ENCODE measurements at places on chromosomes 4 and X.

DNA sequence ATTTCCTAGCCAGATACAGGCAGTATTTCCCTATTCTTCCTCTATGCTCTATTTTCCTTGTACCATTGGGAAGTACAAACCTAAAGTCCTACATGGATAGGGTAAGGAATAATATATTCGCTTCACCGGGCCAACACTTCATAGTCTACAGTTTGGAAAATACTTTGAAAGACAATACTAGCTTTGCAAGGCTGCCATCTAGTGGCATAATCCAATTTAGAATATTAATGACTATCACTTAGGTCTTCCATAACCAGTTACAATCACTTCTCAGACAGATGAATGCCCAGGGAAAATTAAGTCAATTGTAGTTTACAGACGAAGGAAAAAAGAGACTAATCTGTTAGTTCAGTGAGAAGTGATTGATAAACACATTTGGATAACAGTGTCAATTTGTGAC, 141.0 kb upstream of the FAM47C start:
- peak; percentile 0 for DNase-seq

DNA sequence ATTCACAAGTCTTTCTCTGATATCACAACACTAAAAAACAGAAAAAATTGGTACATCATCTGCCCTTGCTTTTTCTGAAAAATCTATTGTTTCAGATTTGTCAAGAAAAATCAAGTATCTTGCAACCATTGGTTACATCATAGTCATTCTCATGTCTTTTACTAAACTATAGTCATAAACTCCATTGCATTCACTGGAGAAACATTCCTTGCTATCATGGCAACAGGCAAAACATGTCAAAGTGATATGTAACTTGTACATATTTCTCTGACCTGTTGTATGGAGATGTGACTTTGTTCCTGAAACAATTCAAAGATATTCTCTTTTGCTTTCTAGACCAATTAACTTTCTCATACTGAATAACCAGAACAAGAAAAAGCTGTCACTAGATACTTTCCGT, 121.9 kb upstream of the ANK2 start:
- no peak for DNase-seq

- peak; percentile 64 for DNase-seq
Observed at GRCh38 chr4:86670756-86671155, 76.6 kb downstream of the PTPN13 start.

DNA sequence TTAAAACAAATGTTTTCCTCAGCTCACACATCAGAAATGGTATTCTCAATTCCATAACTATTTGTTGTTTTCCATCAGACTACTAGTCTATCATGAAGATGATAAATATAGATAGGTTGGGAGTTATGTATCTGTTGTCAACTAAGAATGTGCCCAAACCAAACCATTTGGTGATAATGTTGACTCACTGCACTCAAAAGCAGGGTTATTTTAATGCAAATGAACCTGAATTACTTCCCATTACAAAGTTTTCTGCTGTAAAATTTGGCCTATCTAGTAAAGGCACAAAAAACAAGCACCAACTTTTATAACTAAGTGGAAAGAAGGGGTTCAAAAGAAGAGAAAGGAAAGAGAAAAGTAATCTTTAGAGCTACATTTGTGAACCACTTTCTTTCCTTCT, 93.5 kb downstream of the TBCK start:
- DNase-seq, result no peak

GRCh38 chr4:108172231-108172752, 3.6 kb upstream of the LEF1 start:
- no peak for DNase-seq

DNA sequence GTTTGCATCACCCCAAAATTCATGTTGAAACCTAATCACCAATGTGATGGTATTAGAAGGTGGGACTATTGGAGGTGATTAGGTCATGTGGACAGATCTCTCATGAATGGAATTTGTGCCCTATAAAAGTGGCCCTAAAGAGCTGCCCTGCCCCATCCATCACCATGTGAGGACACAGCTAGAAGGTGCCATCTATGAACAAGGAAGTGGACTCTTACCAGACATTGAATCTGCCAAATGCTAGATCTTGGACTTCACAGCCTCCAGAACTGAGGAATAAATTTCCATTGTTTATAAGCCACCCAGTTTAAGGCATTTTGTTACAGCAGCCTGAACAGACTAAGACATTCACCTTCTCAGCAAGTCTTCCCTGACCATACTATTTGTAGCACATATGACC, 7.5 kb downstream of the PLA2G12A start:
- DNase-seq, result no peak

- peak; percentile 87 for DNase-seq
Observed at GRCh38 chrX:19709812-19710518, 177.4 kb downstream of the SH3KBP1 start.

GRCh38 chr4:15340902-15341732, 86.7 kb upstream of the C1QTNF7 start:
- DNase-seq, result no peak

DNA sequence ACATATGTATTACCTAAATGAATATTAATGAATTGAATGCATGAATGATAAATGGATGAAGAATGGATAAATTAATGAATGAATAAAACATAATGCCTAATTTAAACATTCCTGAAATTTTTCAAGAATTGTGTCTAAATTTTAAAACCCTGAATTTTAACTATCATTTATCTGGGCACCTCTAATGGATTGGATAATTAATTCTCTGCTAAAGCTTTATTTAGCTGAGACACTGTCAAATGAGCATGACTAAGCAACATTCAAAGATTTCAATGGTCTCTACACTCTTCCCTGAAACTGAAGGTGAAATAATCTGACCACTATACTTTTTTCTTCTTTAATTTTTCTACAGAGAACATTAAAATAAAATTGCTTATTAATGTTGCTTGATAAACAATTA, 1197.7 kb downstream of the C4orf33 start:
- DNase-seq, result no peak

GRCh38 chr4:73127839-73128453, 58.4 kb upstream of the COX18 start:
- DNase-seq, result no peak

DNA sequence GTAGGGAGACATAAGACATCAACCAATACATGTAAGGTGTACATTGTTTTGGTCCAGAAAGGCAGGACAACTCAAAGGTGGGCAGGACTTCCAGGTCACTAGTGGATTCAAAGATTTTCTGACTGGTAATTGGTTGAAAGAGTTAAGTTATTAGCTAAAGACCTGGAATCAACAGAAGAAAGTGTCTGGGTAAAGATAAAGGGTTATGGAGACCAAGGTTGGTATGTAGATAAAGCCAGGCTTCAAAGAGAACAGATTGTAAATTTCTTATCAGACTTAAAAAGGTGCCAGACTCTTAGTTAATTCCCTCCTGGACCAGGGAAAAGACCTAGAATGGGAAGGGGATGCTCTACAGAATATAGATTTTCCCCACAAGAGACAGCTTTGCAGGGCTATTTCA, 28.3 kb upstream of the GAB1 start:
- DNase-seq, result no peak

GRCh38 chr4:56627985-56628384, 53.1 kb downstream of the HOPX start:
- no peak for DNase-seq

DNA sequence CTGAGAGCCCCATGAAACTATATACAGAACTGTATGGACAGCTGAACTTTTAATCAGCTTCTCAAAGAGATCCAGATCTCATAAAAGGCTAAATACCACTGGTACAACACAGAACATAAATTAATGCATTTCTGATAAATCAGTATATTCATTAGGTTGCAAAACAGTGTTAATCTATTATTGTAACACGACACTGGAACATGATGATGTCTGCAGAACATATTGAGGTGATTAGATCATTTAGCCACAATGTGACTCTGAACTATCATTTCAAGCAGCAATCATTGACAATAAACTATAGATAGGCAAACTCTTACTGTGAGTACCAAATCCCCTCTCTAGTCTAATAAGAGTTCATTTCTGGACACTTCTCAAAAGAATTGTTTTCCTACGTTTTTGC, 50.3 kb downstream of the GASK1B start:
- peak; percentile 53 for DNase-seq

GRCh38 chr4:173807347-173807746, 277.3 kb upstream of the HAND2 start:
- DNase-seq, result peak; percentile 3

DNA sequence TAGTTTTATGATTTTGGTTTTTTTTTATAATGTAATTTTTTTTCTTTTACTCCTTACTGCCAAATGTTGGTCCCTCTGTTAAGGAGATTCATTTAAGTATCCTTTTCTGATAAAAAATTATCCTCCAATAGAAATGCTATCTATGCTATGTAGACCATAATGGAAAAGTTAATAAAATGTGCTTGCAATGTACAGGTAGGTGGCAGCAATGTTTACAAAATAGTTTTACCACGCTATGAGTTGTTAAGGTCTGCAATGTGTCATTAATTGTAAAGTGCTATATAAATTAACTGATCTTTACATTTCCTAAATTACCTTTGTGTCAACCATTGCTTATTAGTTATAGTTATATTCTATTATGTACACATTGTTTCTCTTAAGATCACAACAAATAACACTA, 3.8 kb upstream of the CENPC start:
- no peak for DNase-seq

DNA sequence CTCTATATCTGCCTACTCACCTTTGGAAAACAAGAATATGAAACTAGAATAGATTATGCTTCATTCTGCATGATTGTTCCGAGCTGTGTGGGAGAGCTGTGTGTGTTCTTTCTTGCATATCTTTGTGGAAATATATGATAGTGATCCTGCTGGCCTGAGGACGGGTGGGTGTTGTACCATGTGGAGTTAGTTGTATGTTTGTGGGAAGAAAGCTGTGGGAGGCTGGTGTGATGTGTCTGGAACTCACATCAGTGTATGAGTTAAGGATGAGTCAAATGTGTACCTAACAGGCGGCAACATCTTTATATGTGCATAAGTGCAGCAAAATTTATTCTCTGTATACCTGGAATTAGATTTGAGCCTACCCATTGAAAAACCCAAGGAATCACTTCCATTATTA, 208.1 kb upstream of the ADGRL3 start:
- DNase-seq, result no peak

- DNase-seq, result peak; percentile 16
Observed at GRCh38 chr4:53233114-53233795, 132.6 kb downstream of the SCFD2 start.

- DNase-seq, result no peak
Observed at GRCh38 chrX:119156241-119156640, 28.6 kb upstream of the KIAA1210 start.

DNA sequence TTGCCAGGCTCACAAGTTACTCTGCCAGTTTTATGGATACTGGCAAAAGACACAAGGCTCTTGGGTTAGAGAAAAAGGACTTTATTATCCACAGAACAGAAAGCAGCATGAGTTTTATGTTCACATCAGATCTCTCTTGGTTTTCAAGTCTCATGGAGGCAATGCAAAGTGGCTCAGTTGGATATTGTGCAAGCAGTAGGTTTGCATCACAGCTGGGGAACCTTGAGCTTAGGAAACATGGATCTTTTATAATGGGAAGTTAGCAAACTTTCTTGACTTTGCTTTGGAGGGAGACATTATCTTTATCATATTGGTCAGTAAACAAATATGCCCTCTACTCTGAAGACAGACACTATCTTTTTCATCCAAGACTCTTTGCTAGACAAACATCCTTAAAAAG, 109.2 kb upstream of the GRPR start:
- DNase-seq, result peak; percentile 2

- DNase-seq, result peak; percentile 56
Observed at GRCh38 chrX:10971176-10971575, 140.0 kb upstream of the HCCS start.

- DNase-seq, result no peak
Observed at GRCh38 chr4:127327491-127327890, 305.3 kb upstream of the INTU start.

DNA sequence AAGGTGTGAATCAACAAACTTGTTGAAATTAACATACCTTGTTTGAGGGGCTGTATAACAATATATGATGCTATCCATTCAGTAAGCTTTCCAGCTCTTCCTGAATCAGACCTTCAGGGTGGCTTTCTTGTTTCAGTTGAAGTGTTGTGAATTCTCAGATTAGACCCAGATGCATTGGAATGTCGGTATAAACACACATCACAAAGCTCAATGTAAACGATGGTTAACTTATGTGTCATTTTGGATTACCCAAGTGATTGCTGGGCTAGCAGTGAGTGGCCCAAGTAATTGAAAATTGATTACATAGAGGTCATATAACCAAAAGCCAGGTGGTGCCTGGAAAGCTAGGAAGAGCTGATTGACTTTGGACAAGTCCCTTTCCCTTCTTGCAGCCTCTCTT, 115.0 kb downstream of the SHROOM4 start:
- DNase-seq, result no peak

GRCh38 chr4:155505321-155505720, 128.6 kb upstream of the MAP9 start:
- no peak for DNase-seq

DNA sequence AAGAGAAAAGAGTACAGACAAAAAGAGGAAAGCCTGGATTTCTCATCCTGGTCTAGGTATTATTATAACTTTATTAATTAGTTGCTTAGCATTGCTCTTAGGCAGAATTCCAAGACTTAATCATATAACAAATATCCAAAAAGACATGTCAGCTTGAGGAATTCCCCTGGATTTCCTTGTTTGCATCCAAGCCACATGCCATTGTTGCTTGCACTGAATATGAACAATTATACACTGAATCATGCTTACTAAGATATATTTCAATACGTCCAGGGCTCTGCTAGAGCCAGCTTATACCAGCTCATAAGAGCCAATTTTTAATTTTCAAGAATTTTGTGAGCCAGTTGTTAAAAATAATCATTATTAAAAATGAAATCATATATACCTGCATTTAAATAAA, 5.5 kb upstream of the TLR10 start:
- no peak for DNase-seq

- DNase-seq, result no peak
Observed at GRCh38 chrX:57172544-57172943, 35.3 kb upstream of the SPIN2A start.

DNA sequence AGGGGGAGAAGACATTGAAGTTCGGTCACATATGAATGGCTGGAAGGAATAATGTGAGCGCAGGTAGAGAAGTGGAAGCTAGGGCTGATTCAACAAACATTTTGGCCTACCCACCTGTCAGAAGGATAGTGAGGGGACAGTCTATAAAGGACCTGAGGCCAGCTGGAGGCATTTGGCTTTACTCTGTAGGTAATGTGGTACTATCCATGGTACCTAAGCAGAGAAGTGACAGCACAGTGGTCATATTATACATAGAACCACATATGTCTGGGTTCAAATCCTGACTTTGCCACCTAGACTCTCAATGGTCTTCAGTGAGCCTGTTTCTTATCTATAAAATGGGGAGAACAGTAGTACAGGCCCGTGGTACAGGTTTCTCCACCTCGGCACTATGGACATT, 257.1 kb downstream of the EVC2 start:
- DNase-seq, result no peak

DNA sequence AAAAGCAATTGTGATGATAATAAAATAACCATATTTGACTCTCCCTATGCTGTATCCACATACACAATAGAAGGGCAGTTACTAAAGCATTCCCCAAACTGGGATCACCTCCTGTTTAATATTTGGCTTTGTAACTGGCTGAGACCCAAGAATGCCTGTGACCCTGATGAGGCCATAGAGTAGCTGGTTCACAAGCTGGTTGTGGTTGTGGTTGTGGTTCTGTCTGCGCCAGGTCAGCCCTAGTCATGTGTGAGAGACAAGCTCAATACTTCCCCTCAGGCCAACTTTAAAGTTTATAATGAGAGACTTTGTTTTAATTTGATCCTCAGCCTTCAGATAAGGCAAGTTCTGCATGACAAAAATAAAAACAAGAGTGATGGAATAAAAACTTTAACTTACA, 209.9 kb downstream of the PARM1 start:
- no peak for DNase-seq

Measured in fibroblast of gingiva (primary cell).